Activated CD8-positive, alpha-beta memory T cell treated with anti-CD3 and anti-CD28 coated beads for 1 hour (primary cell): ENCODE measurements at places on chromosomes 7 and 10.

GRCh38 chr7:99201027-99201426, 6.9 kb downstream of the KPNA7 start:
- no peak for DNase-seq

GRCh38 chr7:136900005-136900404, 31.6 kb downstream of the CHRM2 start:
- no peak for DNase-seq

- DNase-seq = no peak
Measured at GRCh38 chr10:96421995-96422394, 63.2 kb upstream of the OPALIN start.

GRCh38 chr7:25978466-25978865, 173.5 kb upstream of the NFE2L3 start:
- DNase-seq = no peak

- DNase-seq = no peak
Measured at GRCh38 chr7:157671358-157672255, 334.8 kb downstream of the DNAJB6 start.

- no peak for DNase-seq
Measured at GRCh38 chr10:24449321-24449740, 240.4 kb downstream of the KIAA1217 start.
